ENCODE measurements at places on chromosomes 13 and 19.

DNA sequence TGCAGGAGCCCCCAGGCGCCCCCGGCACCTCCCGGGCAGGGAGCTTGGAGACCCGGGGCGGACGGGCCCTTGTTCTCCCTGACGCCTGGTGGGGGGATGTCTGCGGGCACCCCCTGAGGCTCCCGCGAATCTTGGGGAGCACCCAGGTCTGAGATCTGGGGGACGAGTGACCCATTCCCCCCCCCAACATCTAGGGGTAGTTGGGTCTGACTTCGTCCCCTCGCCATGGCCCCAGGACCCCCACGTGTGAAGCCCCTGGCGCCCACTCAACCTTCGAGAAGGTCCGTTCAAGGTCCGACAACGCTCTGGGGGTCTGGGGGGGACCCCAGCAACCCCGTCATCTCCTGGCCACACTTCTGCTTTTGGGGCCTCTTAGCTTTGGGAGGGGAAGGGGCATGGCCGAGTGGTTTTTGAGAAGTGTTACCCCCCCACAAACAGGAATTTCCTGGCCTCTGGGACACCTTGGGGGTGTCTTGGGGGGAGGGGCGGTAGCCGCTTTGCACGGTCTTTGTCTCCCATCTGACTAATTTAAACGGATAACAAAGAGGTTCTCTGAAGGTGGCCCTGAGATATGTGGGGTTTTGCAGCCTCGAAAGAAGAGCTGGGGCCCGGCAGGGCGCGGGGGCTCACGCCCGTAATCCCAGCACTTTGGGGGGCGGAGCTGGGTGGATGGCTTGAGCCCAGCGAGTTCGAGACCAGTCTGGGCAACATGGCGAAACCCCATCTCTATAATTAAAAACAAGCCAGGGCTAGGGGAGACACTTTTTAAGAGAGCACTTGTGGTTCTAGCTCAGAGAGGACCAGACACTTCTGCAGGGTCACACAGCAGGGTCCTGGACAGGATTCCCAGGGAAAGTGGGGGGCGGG, 608 bp downstream of the CNN2 start:
- peak; percentile 76 for DNase-seq

- DNase-seq = no peak
These were observed 104.5 kb downstream of the UGGT2 start for GRCh38 chr13:95948656-95949055.

DNA sequence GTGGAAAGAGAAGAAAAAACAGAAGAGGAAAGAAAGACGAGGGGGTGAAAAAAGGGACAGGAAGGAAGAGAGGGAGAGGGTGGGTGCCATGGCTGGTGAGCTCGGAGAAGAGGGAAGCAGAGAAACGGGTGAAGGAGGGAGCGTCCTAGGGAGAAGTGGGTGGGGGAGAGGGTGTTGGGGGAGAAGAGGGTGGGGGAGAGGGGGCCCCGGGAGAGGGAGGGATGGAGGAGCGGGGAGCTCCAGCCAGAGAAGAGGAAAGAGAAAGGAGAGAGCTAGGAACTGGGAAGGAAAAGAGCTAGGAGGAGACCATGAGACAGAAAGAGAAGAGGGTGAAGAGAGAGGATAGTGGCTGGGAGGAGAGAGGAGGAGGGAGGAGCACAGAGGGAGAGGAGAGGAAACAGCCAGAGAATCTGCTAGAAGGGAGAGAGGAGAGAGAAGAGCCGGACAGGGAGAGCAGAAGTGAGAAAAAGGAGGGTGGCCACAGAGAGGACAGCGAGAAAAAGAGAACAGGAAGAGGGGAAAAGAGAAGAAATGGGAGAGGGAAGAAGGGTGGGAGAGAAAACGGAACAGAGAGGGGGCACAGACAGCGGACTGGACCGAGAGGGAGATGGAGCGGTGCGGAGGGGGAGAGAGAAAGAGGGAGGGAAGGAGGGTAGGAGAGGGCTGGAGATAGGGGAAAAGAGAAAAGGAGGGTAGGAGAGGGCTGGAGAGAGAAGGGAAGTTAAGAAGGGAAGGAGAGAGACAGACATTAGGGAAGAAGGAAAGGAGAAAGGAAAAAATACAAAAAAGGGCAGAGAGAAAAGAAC, 11.9 kb upstream of the GARIN5A start:
- DNase-seq = no peak

GRCh38 chr13:31089649-31090048, 72.1 kb downstream of the HSPH1 start:
- no peak for DNase-seq

- no peak for DNase-seq
These were observed 66.0 kb downstream of the ABCC4 start for GRCh38 chr13:95235199-95235756.

GRCh38 chr19:3801412-3802096, 15.4 kb upstream of the MATK start:
- no peak for DNase-seq

DNA sequence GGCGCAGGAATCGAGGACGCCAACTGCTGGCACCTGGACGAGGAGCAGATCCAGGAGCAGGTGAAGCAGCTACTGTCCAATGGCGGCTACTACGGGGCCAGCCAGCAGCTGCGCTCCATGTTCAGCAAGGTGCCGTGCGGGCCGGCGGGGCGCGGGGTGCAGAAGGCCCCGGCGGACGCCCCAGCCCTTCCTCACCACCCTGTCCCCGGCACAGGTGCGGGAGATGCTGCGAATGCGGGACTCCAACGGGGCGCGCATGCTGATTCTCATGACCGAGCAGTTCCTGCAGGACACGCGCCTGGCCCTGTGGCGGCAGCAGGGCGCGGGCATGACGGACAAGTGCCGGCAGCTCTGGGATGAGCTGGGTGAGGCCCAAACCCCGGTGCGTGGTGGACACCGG, 13.6 kb downstream of the ZSWIM4 start:
- DNase-seq = no peak

GRCh38 chr13:25689539-25689938, 317.8 kb downstream of the ATP8A2 start:
- no peak for DNase-seq

DNA sequence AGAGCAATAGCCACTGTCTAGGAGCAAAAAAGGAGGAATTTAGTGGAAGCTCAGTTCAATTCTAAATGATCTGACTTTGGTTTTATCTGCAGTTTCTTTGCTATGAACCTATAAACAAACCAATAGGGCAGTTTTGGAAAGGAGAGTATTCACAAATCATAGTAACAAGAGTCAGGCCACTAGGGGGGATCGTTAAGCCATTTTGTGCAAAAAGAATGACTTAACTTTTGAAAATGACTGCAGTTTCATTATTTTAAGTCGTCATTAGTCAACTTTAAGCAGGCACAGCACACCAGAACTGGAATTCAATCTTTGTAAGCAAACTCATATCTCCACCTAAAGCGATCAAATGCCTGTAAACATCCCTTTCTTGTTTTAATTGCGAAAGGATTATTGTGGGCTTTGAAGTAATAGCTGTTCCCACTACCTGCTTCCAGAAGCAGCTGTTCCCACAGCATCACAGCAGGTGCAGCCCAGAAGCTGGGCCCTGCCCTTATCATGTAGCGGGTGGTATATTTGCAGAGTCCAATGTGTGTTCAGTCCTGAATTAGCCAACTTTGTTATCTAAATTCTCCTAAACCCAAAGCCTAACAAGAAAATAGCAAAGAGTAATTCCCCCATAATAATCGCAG, 51.5 kb downstream of the SOX21 start:
- DNase-seq = peak; percentile 49

DNA sequence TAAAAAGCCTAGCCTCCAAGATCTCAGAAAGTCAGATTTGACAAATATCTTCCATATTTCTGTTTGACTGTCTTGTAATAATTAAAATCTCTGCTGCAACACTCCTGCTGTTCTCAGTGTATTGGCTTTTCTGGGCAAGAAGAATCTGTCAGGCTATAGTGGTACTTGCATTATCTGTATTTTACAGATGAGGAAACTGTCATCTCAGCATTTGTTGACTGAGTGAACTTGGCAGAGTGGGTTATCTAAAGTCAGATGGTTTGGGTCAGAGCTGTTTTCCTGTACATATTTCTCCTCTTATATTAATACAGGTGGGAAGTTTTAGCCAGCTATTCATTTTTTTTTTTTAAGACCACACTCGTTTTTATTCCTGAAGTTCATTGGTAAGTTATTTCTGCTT, 1378.2 kb upstream of the PCDH20 start:
- DNase-seq = no peak

DNA sequence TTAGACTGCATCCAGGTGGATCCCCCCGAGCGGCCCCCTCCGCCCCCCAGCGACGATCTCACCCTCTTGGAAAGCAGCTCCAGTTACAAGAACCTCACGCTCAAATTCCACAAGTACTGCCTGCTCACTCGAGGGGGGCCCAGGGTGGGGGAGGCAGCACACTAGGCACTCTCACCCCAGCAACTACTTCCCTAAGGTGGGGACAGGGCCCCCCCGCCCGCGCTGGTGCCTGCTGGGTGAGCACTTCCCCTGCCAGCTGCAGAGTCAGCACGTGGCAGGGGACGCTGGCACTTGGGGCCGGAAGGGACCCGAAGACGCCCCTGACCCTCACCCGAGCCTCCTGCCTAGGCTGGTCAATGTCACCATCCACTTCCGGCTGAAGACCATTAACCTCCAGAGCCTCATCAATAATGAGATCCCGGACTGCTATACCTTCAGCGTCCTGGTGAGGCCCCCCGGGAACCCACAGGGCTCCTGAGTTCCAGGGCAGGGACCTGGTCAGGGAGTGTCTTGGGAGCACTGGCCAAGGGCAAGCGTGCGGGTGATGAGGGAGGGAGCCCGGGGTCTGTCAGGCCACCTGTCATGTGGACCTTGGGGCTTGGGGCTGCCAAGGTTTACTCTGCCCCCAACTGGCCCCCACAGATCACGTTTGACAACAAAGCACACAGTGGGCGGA, 5.2 kb downstream of the MCOLN1 start:
- no peak for DNase-seq

- no peak for DNase-seq
These were observed 46.6 kb upstream of the NFIC start for GRCh38 chr19:3319643-3320353.

GRCh38 chr19:16266586-16266942, 58.1 kb upstream of the KLF2 start:
- no peak for DNase-seq

DNA sequence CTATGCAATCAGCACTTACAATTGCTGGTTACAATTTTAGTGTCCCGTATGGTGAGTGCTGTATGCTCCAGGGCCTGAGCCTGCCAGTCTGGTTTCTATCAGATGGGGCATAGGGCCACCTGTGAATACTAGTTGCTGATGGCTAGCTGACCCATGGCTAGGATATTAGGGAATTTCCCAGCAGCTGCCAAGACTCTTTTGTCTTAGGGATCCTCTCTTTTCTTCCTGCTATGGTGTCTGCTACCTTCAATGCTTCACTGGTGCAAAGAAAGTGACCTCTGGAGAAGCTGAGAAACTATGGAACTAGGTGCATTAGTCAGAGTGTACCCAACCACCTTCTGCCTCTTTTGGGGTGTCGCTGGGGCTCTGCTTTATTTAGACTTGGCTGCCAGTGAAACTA, 11.6 kb downstream of the CCDC169 start:
- no peak for DNase-seq

GRCh38 chr13:86792153-86792651, 879.0 kb upstream of the SLITRK5 start:
- DNase-seq = no peak

DNA sequence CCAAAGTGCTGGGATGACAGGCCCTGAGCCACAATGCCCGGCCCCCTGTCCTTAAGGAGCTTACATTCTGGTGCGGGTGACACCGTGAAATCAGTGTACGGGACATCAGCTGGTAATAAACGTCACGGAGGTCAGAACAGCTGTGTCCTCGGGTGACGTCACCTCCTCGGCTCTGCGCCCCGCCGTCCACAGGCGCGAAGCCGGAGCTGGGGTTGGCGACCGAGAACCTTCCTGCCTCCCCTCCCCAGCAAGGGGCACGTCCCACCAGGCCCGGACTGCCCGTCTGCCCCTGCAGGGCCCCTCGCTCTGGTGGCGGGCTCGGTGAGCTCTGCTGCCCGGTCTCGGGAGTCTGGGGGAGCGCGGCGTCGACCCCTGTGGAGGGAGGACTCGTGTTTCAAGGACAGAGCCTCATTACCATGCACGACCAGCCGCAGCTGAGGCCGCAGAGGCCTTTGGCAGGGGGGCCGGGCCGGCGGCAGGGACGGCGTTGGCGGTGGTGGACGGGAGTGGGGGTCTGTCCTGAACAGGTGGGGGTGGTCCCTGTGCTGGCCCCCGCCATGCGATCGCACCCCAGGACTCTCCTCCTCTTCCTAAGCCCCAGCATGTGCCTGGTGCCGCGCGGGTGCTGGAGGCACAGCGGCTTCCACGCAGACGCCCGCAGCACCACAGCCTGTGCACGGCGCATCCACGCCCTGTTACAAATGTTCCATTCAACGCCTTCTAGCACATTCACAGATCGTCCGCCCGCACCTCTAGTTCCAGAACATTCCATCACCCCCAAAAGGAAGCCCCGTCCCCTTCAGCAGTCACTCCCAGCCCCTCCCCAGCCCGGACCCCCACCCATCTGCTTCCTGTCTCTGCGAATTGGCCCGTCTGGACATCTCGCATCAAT, 5.4 kb downstream of the LINGO3 start:
- DNase-seq = no peak

GRCh38 chr13:26449063-26449848, 108.2 kb upstream of the WASF3 start:
- DNase-seq = no peak

- no peak for DNase-seq
These were observed 1503.1 kb downstream of the PCDH9 start for GRCh38 chr13:65727070-65727469.

GRCh38 chr19:13228561-13228960, 78.3 kb downstream of the IER2 start:
- peak; percentile 69 for DNase-seq

GRCh38 chr19:3356805-3357204, 9.6 kb upstream of the NFIC start:
- DNase-seq = no peak

- no peak for DNase-seq
These were observed 71.0 kb downstream of the RAP2A start for GRCh38 chr13:97505017-97505416.

DNA sequence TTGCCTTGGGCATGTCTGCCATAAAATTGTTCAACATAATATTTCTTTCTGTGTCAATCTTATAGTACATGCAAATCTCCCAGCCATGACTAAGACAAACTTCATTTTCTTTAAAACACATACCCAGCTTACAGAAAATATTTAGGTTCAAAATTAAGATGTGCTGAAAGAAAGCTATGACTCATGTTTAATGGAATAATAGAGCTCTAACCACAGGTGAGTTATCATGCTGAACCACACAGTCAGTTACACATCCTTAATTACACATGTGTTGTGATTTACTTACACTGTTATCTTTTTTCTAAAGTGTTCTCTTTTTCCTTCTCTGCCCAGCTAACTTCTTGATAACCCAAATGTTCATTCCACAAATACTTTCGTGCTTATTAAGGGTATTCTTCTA, 1831.2 kb downstream of the OLFM4 start:
- no peak for DNase-seq

- DNase-seq = no peak
These were observed 31.6 kb upstream of the KATNAL1 start for GRCh38 chr13:30338952-30339351.
